GM23338 (cell line): ENCODE measurements at places on chromosomes 7 and 10.
A peak's percentile ranks its signal among the peaks of the same experiment; 100 is the strongest.

DNA sequence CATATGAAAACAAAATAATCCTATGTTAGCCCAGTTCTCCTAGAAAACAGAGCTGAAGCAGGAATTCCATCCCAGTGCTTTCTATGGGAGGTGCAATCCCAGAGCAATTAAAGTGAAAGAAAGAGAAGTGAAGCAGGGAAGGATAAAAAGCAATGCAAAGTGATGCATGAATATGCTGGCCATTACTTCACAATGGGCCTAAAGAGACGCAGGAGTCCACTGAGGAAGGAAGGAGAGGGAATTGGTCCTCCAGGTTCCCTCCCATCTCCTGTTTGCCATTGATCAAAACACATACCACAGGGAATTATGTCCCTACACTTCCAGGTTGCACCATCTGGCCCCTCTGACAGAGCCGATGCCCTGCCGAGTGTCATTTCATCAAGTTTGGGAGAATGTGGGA lies 392.2 kb upstream of the NFE2L3 start:
- DNase-seq, result peak; percentile 57

DNA sequence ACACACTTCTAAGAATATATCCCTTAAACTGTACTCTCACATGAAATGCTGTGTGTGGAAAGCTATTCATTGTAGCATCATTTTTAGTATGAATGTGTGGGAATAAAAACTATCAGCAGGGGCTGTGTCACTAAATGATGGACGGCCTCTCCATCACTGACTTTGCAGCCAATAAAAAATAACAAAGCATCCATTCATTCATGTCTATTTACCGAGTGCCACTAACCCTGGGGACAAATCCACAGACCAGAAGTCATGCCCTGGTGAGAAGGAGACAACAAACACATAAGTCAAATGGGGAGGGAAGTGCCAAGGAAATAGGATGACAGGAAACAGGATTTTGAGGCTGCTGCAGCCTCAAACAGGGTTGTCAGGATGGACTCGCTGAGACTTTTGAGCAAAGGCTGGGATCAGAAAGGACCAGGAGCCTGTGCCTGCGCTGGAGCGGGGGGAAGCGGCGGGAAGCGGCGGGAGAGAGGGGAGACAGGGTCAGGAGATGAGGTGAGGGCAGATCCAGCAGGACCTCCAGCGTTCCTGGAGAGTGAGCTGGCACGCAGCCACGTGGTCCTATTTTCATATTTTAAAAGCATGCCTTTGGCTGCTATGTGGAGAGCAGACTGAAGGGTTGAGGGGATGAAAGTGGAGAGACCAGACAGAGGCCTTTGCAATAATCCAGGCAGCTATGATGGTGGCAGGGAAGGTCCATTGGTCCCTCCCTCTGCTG lies 2.2 kb upstream of the NOM1 start:
- no peak for DNase-seq

GRCh38 chr7:132080467-132080866 lies 495.8 kb downstream of the PLXNA4 start:
- no peak for DNase-seq

DNA sequence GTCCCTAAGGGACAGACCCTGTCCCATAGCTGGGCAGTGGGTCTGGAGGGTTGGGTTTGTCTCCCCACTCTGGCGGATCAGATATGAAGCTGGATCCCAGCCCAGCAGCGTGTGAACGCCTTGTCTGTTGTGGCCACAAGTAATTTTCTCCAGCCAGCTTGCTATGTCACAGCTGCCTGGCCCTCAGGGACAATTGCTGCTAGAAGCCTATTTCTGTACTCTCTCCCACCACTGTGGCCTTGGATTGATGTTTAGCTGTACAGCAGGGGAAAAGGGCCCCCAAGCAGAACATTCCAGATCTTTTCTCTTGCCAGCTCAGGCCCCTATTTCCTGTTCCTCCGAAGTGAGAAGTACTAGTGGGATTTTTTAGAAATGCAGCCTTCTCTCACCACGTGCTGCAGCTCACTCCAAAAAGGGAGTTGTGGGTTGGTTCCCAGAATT lies 53.5 kb upstream of the WAC start:
- DNase-seq, result no peak

- DNase-seq, result no peak
These were observed 131.8 kb downstream of the BMPER start for GRCh38 chr7:34036972-34037792.

DNA sequence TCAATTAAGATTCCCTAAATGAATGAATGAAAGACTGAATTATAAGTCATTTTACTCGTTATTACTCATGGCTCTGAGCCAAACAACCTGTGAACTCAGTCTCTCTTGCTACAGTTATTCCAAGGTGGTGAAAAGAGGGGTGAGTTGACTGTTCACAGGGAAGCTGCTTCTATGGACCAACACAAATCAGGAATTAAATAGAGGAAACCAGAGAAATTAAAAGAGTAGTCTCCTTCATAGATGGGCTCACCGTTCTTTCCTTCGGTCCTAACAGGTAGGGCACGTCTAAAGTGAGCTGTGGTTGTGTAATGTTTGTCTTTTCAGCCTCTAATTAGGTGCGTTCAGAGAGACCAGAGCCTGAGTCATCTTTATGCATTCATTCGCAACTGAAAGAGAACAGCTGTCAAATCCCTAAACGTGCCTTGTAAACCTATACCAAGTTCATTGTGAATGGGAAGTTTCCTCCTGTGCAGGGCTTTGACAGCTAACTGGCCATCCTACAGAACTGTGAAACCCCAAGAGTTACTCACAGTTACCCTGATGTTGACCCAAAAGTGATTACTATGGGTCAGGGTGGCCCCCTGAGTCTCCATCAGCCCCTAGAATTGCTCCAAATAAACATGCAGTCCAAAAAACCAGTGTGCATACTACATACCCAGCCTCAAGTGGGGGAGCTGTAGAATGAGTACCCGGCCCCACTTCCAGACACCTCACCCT lies 18.2 kb upstream of the C10orf53 start:
- DNase-seq, result no peak

GRCh38 chr10:78963074-78964034 lies 105.4 kb upstream of the ZMIZ1 start:
- no peak for DNase-seq

- no peak for DNase-seq
These were observed 59.4 kb downstream of the CALCR start for GRCh38 chr7:93515144-93515543.

DNA sequence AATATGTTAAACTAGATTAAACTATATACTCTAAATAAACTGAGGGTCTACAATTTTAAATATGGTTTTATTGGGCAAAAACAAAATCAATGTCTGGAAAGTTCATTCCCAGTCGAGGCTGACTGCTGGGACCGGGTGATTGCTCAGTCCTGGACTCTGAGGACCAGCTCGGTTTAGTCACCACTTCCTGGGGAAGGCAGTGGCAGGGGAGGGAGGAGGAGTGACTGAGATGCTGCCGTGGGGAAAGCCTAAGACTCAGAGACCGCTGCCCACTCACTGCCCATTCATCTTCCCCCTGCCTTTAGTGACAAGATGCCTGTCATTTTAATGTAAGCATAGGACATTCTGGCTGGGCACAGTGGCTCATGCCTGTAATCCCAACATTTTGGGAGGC lies 29.0 kb downstream of the ATOH7 start:
- DNase-seq, result no peak

DNA sequence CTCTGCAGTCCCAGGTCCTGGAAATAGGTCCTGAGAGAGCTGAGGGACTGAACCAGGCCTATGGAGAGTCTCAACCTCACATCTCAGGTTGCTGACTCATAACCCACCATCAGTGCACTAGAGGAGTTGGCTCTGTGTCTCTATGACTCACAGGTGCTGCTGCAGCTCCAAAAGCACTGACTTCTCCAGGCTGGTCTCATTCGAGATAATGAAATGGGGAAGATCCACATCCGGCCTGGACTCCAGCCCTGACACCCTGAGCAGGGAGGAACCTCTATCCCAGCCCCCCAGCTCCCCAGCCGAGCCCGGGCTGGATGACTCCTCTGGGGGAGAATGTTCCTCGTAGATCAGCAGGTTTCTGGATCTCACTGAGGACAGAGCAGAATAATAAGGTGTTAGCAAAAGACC lies 35.5 kb upstream of the DGKI start:
- DNase-seq, result no peak
